ENCODE measurements at places on chromosomes 1 and 21.

GRCh38 chr1:51990478-51990965, at the start of gene RAB3B:
RAB3B (minus strand) TSS chr1:51990700; CDS start chr1:51977117, 13,583 bp downstream.
- DNase-seq = peak; percentile 78

GRCh38 chr1:145884675-145885074, 991 bp downstream of the ANKRD35 start:
- no peak for DNase-seq

DNA sequence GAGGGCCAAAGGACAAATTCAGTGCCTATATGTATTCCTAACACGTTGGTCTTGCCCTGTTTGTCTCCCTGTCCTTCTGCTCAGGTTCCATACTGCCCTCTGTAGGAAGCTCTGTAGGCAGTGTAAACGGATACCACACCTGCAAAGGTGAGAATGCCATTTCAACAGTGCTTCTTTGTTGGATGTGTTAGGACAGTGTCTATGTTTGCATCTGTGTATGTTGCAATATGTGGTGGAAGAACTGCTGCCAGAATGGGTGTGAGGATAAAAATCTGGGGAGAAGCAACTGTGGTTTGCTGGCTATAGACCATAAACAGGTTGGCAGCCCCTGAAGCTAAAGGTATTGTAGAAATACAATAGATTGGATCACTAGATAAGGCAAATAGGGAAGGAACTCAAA, 113.1 kb upstream of the BMP8A start:
- no peak for DNase-seq

DNA sequence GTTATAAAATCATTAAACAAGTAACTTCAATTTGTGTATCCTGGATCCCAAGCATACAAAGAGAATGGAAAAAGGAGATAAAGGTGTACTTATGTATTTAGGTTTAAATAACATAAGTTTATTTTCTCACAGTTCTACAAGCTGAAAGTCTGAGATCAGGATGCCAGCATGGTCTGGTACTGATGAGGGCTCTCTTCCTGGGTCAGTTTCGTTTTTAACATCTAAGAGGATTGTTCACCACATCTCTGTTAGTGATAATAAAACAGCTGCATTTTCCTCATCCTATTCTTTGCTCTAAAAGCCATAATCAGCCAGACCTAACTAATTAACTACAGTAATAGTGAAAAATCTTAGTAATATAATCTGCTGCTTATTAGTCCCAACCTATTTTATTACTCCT, 5.2 kb downstream of the EGLN1 start:
- DNase-seq = no peak

DNA sequence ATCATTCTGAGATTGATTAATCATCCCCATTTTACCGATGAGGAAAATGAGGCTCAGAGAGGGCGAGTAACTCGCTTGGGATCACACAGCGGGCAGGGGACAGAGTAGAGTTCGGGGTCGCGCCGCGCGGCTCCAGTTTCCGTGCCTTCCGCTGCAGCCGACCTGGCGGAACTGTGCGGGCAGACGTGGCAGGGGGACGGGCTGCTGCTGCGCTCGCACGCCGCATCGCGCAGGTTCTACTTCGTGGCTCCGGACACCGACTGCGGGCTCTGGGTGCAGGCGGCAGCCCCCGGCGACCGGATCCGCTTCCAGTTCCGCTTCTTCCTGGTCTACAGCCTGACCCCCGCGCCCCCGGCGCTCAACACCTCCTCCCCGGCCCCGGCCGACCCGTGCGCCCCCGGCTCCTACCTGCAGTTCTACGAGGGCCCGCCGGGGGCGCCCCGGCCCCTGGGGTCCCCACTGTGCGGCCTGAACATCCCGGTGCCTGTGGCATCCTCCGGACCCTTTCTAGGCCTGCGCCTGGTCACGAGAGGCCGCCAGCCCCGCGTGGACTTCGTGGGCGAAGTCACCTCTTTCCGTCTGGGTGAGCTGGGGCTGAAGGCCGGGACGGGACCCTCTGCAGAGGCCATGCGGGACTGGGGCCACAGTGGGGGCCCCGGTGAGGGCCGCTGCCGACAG, 2.3 kb downstream of the LDLRAD2 start:
- no peak for DNase-seq

- DNase-seq = no peak
Measured at GRCh38 chr1:199163267-199163666, 524.4 kb downstream of the PTPRC start.

DNA sequence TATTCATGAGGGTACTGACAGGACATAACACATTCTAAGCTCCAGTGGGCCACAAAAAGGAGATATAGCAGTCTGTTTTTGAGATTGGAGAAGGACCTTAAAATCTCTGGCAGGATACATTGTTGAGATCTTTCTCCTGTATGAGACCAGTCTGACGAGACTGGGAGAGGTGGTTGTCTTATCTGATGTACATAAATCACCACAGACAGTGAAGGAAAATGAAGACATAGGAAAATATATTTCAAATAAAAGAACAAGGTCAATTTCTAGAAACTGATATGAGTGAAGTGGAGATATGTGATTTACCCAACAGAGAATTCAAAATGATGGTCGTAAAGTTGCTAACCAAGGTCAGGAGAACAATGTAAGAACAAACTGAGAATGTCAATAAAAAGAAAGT, 21.3 kb upstream of the EGLN1 start:
- DNase-seq = no peak

DNA sequence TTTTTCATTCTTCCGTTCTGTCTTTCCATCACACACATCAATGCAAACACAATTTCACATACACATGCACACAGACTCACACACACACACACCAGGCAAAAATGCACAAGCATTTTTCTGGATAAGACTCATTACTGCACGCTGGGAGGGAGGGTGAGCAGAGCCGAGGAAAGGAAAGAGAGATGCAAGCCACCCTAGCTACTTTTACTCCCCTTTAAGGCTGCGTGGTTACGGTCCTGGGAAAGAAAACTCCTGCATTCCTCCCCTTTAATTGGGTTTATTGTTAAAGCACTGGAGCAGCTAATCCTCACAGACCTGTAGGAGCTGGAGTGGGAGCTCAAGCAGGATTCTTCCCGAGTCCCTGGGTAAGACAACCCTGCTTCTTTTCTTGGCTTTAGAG, at the start of gene CAMK1G:
TSS of gene CAMK1G (plus strand) at position 307 of the 400 bp plus-strand sequence. CDS start 11,270 bp downstream, outside the sequence.
- no peak for DNase-seq

- no peak for DNase-seq
Measured at GRCh38 chr1:206737729-206738201, 32.8 kb upstream of the IL19 start.

All from stimulated activated CD4-positive, alpha-beta T cell treated with anti-CD3 and anti-CD28 coated beads, Interleukin-12 subunit alpha, Interleukin-12 subunit beta, amount 100 ng/mL, for 24 hours (primary cell).